ENCODE measurements at places on chromosomes 4 and X. TPM values are rescaled to one million over a fixed set of nuclear protein-coding genes. Genes with fewer than 3 reads are reported as not detected.

- no peaks in the 10 kb centered on the region for H3K27me3 ChIP-seq
- peaks cover 12% of the 10 kb centered on the region for H3K4me1 ChIP-seq
- no peaks in the 10 kb centered on the region for H3K36me3 ChIP-seq
- no peak overlapping the region for H3K4me3 ChIP-seq
- no peak overlapping the region for H3K27ac ChIP-seq
Observed at GRCh38 chr4:19776929-19777328, 474.8 kb upstream of the SLIT2 start.

DNA sequence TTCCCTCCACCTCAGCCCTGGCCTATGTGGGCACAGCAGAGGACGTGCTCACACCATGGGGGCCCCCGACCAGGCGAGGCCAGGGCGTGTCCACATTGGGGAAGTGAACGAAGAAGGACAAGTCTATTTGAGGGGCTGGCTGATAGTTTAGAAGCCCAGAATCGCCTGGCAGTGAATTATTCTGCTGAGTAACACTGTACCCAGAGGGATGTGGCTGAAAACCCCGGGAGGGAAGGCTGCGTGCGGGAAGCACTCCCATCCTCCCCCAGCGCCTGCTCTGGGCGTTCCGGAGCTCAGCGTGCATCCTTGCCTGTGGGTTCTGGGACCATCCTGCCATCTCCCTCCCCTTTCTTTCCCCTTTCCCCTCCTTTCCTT is 66.6 kb downstream of the TRMT44 start:
- H3K36me3 ChIP-seq = no peaks in the 10 kb centered on the region
- H3K27ac ChIP-seq = peak overlapping the region; percentile 55
- peaks cover 29% of the 10 kb centered on the region for H3K4me1 ChIP-seq
- DNase-seq = no peak

DNA sequence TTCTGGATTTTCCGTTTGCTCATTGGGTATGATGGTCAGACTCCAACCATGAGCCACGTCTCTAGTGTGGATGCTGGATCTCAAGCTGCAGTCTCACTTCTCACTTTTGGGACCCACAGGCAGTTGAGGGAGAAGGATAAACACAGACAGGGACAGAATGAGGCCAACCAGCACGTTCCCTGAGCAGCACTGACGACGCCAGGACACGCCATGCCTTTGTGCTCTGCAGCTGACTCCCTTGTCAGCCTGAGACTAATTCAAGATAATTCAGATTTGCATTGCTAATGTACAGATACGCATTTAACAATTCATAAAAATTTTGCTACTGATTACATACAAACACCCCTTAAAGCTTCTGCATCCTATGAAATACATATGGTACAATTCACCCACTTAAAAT is 106.5 kb downstream of the FAM193A start:
- no peaks in the 10 kb centered on the region for H3K4me1 ChIP-seq
- no peak for DNase-seq
- H3K4me3 ChIP-seq = no peak overlapping the region

GRCh38 chrX:14073556-14073955 is 43.9 kb upstream of the GEMIN8 start:
- peaks cover 10% of the 10 kb centered on the region for H3K4me1 ChIP-seq
- H3K27ac ChIP-seq = no peak overlapping the region
- no peak for DNase-seq
- no peaks in the 10 kb centered on the region for H3K27me3 ChIP-seq
- H3K4me3 ChIP-seq = no peak overlapping the region

EDA2R gene
- total RNA-seq = 14.6 TPM

GRCh38 chr4:41815473-41815872 is 66.9 kb upstream of the PHOX2B start:
- H3K36me3 ChIP-seq = no peaks in the 10 kb centered on the region
- H3K27ac ChIP-seq = no peak overlapping the region
- H3K27me3 ChIP-seq = peaks cover 88% of the 10 kb centered on the region
- H3K4me1 ChIP-seq = no peaks in the 10 kb centered on the region

NUP62CL gene
- total RNA-seq = 4.0 TPM

AADAT gene
- total RNA-seq = 33.7 TPM

- no peaks in the 10 kb centered on the region for H3K36me3 ChIP-seq
- H3K4me3 ChIP-seq = no peak overlapping the region
- no peak overlapping the region for H3K27ac ChIP-seq
- H3K27me3 ChIP-seq = no peaks in the 10 kb centered on the region
Observed at GRCh38 chr4:18180122-18180521, 158.6 kb upstream of the LCORL start.

- peaks cover 11% of the 10 kb centered on the region for H3K4me1 ChIP-seq
- no peak for DNase-seq
- no peaks in the 10 kb centered on the region for H3K27me3 ChIP-seq
- no peak overlapping the region for H3K27ac ChIP-seq
- H3K4me3 ChIP-seq = no peak overlapping the region
- no peaks in the 10 kb centered on the region for H3K36me3 ChIP-seq
Observed at GRCh38 chr4:7424553-7425111, 10.1 kb downstream of the PSAPL1 start.

DNA sequence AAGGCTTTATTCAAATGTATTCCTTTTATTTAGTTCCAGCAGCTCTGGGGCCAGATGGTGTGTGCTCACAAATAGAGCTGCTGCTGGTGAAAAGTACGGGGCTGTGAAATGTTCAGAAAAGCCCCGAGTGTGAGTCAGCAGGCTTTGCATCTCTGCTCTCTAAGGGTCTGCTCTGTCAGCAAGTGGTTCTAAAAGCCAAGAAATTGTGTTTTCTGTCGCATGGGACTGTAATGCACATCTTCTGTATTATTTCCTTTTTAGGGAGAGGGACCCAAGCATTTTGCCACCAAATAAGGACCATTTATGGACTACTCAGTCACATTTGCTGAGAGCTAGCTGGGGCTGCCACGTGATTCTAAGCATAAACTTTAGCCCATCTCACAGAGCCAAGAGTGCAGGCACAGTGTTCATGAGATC is 82.9 kb upstream of the NHS start:
- DNase-seq = no peak
- H3K36me3 ChIP-seq = peaks cover 1% of the 10 kb centered on the region
- H3K27ac ChIP-seq = peak overlapping the region; percentile 82
- peaks cover 22% of the 10 kb centered on the region for H3K4me1 ChIP-seq
- H3K4me3 ChIP-seq = no peak overlapping the region
- no peaks in the 10 kb centered on the region for H3K27me3 ChIP-seq

DNA sequence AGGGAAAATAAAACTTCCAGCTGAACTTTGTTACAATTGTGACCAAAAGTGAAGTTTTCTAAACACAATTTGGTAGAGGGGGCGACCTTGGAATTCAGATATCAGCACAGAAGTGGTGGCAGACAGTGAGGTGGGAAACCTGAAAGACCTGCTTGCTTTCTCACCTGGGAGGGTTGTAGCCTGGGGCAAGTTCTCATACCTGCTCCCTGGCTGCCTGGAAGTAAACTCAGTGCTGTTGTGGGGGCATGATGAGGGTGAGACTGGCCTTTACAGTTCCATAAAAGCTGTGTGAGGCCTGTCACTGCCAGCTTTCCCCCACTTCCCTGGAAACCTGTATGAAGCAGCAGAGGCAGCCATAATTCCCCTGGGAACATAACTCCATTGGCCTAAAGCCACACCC is 1180.2 kb downstream of the FAM133A start:
- DNase-seq = no peak
- H3K27ac ChIP-seq = peak overlapping the region; percentile 13
- H3K27me3 ChIP-seq = no peaks in the 10 kb centered on the region
- H3K4me1 ChIP-seq = peaks cover 19% of the 10 kb centered on the region
- H3K4me3 ChIP-seq = no peak overlapping the region

GRCh38 chr4:2621419-2621818 is 85.0 kb downstream of the FAM193A start:
- no peaks in the 10 kb centered on the region for H3K27me3 ChIP-seq
- no peak overlapping the region for H3K27ac ChIP-seq

TMPRSS11A gene
- 1.8 TPM for total RNA-seq

DNA sequence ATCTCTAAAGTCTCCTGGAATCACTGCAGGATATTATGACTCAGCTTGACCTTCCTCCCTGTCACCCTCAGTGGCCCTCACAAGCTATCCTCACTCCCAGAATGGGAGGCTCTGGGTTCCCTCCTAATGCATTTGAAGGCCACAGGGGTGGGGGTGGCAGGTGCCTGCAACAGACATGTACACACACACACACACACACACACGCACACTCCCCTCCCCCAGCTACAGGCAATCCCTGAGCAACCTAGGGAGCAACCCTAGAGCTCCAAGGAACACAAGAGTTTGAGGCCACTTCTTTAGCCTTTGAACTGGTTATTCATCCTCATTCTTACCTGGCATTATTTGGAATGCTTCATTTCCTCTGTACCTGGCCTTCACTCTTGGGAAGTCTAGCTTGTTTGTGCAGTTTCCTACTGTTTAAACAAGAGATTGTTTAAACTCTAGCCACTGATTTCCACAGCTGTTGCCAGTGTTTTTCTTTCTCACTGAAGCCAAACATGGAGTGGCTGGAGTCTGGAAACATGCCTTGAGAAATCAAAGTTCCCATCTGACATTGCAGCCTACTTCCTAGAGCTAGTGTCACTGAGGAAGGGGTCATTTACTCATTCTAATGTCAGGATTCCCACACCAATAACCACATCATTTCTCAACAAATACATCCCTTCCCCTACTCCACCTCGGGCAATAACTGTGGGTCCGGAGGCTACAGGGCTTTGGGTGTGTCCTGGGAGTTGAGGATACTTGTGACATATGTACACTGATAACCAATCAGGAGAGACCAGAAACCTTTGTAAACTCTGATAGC is 37.7 kb downstream of the MAOA start:
- H3K4me3 ChIP-seq = no peak overlapping the region
- H3K27ac ChIP-seq = no peak overlapping the region
- H3K27me3 ChIP-seq = no peaks in the 10 kb centered on the region
- peaks cover 9% of the 10 kb centered on the region for H3K4me1 ChIP-seq
- H3K36me3 ChIP-seq = no peaks in the 10 kb centered on the region

DNA sequence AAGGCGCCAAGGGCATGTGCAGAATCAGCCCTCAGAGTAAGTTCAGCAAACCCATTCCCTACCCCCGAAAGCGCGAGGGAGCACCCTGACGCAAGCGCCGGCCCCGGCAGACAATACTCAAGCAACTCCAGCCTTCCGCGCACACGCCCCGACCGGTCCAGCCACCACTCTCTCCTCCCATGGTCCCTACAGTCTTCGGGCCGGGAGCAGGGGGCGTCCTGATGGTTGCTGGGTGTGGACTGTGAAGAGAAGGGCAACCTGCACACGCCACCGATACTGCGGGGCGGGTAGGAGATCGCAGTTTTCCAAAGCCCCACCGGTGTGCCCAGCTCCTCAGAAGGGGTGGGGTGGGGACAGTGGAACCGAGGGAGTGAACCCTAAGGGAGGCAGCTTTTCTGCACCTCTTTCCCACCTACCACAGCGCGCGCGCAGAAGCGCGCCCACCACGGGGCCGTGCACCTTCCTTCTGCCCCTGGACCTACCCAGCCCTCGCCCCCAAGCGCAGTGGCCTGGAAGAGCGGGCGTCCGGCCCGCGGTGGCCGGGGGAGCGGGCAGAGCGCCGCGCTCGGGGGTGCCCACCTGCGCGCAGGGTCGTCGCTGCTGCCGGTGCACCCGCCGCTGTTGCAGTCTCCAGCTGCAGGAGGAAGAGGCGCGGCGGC is 650.2 kb upstream of the DIPK2B start:
- peak overlapping the region; percentile 90 for H3K4me3 ChIP-seq
- H3K27me3 ChIP-seq = peaks cover 6% of the 10 kb centered on the region
- H3K36me3 ChIP-seq = peaks cover 8% of the 10 kb centered on the region
- peak; percentile 45 for DNase-seq
- peak overlapping the region; percentile 92 for H3K27ac ChIP-seq

CCNI gene
- 245 TPM for total RNA-seq

DNA sequence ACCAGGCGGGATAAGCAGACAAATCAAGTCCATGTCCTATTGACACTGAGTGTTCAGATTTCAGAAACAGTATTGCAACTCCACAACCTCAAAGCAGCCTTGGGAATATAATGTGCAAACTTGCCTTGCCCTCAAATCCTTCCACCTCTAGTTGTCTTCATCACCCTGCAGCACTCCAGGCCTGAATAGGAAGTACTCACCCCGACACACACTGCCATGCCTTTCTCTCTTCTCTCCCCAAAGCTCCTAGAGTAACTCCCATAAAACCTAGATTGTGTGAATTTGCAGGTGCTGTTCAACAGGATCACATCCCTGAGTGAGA is 19.6 kb downstream of the ACSL1 start:
- H3K27ac ChIP-seq = no peak overlapping the region
- peaks cover 3% of the 10 kb centered on the region for H3K27me3 ChIP-seq
- no peak for DNase-seq
- H3K4me1 ChIP-seq = peaks cover 55% of the 10 kb centered on the region

DNA sequence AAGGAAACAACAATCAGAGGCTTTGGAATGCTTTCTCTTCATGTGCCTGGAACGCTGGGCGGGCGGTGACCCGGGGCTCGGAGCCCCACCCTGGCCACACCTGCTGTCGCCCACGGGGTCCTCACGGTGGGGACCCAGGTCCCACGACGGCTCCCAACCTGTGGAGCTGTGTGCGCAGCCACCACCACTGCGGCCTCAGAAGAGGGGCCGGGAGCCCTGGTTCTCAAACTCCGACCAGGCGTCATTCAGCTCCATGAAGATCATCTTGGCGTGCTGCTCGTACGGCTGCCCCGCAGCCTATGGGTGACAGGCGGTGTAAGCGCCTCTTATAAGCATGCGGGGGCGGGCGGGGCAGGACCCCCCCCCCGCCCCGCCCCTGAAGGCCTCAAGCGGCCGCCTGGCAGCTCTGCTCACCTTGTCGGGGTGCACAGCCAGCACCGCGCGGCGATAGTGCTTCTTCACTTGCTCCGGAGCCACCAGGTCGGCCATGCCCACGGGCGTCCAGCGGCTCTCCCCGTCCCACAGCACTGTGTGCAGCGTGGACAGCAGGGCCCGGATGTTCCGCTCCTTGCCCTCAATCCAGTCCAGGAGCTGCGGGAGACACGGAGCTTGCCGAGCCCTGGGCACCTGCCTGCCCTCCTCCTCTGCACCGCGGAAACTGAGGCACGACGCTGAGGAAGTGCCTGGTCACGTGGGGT is 23.7 kb upstream of the CPLX1 start:
- H3K4me3 ChIP-seq = no peak overlapping the region
- H3K27me3 ChIP-seq = no peaks in the 10 kb centered on the region
- H3K4me1 ChIP-seq = peaks cover 5% of the 10 kb centered on the region
- peaks cover 18% of the 10 kb centered on the region for H3K36me3 ChIP-seq

DNA sequence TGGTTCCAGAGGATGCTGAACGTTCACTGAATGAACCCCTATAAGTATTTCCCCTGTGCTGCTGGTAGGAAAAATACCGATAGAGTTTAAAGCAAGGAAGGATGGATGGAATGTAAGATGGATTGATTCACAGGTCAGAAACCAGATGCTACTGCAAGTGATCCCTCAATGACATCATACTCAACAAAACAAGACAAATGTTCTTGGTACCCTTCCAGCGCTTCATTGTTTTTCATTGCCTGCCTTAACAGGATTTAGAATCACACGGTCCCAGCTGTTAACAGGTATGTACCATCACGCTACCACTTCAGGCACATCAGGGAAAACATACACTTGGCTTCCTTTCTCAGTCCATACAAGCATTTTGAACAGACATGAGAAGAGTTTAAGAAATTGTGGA is 118.1 kb upstream of the TLR3 start:
- H3K4me1 ChIP-seq = peaks cover 35% of the 10 kb centered on the region
- H3K36me3 ChIP-seq = no peaks in the 10 kb centered on the region
- peaks cover 1% of the 10 kb centered on the region for H3K27me3 ChIP-seq
- no peak overlapping the region for H3K4me3 ChIP-seq
- DNase-seq = no peak

- peaks cover 45% of the 10 kb centered on the region for H3K27me3 ChIP-seq
- peaks cover 14% of the 10 kb centered on the region for H3K4me1 ChIP-seq
- H3K36me3 ChIP-seq = no peaks in the 10 kb centered on the region
- DNase-seq = peak; percentile 30
- H3K27ac ChIP-seq = peak overlapping the region; percentile 73
Observed at GRCh38 chr4:90127706-90128345, 632 bp downstream of the CCSER1 start.

ATP7A gene
- 18.2 TPM for total RNA-seq

Measured in mesothelial cell of epicardium (in vitro differentiated cells).